ENCODE measurements at places on chromosomes 11 and 22.

GRCh38 chr11:9148035-9148434 is 56.6 kb upstream of the SCUBE2 start:
- DNase-seq, result no peak

DNA sequence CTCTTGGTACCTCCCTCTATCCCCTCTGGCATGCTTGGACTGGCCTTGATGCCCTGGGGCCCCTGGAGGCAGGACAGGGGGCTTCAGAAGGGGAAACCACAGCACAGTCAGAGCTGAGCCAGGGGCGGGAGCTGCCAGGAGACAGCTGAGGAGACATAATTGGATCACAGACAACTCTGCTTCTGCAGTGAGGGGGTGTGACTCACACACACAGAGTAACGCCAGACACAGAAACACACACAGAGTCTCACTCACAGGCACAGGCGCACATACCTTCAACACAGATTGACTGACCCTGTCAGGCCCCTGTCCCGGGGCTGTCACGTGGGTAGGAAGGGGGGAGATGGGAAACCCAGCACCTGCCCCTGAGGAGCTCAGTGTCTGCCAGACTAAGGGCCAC is 20.6 kb downstream of the STARD10 start:
- peak; percentile 44 for DNase-seq

DNA sequence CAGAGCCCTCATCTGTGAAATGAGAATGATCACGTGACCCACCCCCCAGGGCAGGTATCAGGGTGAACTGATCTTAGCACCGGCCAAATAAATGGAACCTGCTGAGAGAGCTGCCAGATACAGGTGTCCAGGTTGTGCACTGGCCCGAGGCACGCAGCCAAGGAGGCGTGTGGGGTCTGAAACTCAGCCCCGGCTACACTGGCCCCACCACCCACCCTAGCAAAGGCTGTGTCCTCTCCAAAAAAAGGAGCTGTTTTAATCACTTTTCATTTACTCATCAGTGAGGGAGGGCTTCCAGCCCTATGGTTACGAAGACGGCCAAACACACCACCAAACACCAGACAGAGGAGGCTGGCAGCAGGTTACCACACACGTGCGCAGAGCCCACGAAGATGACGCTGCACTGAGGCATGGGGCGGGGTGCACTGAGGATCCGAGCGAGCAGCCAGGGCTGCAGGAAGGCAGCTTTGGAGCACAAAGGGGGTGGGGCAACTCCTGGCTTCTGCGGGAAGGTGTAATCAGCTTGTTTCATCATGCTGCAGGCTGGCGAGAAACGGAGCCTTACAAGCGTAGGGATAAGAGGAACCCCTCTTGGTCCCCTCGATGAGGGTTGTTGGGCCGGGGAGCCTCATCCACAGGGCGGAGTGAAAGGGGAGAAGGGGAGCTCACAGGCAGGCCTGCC is 19.5 kb upstream of the SLC22A12 start:
- no peak for DNase-seq

- no peak for DNase-seq
These were observed 151.8 kb upstream of the TTC12 start for GRCh38 chr11:113162592-113162962.

DNA sequence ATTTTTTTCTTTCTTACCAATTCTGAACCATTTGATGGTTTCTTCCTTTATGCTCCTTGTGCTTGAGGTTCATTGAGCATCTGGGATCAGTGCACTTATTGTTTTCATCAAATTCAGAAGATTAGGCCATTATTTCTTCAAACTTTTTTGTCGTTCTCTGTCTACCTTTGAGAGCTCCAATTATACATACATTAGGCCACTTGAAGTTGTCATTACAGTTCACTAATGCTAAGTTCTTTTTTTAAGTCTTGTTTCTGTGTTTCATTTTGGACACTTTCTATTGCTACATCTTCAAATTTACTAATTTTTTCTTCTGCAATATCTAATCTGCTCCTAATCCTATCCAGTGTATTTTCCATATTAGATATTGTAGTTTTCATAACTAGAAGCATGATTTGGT is 40.8 kb downstream of the CDPF1 start:
- no peak for DNase-seq

GRCh38 chr11:121212536-121213361 is 79.8 kb upstream of the SC5D start:
- no peak for DNase-seq

DNA sequence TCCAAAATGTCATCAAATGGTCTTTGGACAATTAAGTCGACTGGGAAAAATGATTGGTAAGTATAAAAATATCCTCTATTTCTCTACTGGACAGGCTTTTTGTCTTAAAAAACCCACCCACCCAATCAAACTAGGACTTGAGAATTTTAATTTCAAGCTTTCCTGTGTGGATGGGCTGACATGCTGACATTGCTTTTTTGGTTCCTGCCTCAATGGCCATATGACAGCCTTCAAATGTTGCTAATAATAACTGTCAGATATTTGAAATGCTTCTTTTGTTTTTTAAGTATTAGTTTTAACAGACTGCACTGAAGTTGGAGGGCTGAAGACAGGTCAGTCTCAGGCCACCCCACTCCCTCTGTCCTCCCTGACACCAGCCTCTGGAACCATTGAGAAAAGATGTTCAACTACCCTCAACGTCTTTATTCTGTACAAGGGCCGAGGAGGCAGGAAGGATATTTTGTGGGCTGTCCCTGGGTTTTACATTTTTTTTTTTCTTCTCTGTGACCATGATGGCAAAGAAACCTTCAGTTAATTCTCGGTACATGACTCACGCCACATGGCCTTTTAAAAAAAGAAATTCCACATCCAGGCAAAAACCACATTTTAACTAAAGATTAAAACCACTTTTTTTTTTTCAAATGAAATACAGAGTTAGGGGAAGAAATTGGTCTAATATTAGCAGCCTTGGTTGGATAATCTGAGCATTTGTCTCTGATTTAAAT is 130.4 kb downstream of the SLC1A2 start:
- DNase-seq, result no peak

GRCh38 chr11:77656362-77656761 is 18.8 kb upstream of the CLNS1A start:
- no peak for DNase-seq

DNA sequence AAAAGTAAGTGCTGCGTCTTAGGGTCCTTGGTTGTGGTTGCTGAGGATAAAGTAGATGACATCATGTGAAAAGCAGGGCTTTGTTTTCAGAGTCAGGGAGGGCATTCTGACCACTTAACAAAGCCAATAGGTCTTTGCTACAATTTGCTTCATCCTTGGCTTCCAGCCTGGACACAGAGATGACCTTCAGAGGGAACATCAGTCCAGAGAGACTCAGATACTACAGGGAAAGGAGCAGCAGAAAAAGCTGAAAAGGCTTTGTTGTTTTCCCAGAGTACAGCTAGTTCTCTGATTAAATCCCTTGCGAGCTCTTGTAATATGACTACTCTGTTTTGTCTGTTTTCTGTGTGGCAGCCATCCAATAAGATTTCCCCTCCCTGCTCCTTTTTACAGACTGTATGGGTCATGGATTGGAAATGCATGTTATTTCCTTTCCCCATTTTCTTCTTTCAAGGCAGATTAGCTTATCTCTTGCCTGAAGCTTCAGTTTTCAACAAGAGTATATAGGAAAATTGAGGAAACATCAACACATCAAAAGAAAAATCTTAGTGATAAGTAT is 31.9 kb downstream of the ATG13 start:
- DNase-seq, result no peak

- no peak for DNase-seq
These were observed 60.4 kb upstream of the PARVG start for GRCh38 chr22:44120314-44120704.

DNA sequence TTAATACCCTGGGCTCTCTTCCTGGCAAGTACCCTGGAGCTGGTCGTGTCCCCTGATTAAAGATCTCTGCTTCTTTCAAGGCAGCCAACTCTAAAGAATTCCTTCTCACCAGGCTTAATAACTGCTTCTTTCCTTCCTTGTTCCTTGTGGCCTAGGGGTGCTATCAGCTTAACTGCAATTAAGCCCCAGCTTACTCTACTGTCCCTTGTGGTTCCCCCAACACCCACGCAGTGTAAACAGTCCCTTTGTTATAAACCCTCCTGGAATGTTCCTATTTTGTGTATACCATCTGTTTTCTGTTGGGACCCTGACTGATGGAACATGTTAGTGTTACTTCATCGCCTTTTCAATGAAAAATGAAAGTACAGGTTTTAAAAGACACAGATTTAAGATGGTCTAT is 126.4 kb upstream of the KIRREL3 start:
- DNase-seq, result no peak

DNA sequence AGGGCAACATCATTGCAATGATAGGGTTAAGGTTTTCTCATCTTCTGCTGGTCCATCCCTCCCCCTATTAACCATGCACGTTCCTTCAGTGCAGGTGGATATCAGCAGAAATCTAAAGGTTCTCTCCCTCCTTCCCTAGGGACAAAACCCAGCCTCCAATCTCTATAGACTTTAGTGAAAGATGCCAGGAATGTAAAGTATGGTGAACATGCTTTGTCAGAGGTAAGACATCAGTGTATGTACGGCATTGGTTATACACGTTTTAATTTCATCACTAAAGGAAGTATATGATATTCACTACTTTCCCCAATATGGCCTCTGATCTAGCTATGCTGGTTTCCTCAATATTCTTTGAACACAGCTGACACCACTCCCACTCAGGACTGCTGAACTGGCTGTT is 81.2 kb upstream of the LDLRAD3 start:
- no peak for DNase-seq

DNA sequence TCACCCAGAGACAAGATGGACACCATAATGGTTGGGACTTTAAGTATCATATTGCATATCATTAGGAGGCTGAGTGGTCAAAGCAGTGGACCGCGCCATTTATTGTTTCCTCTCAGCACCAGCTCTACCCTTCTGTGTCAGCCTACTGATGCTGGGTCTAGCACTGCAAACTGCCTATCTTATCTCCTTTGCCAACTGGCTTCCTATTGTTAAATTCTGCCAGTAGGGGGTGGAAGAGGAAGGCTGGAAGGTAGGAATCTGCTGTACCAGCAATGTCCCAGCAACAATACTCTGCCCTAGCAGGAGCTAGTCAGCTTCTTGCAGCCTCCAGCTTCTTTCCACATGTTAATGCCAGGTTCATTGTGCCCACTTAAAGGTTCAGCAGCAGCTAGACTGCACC is 367.1 kb upstream of the PDGFD start:
- DNase-seq, result no peak

DNA sequence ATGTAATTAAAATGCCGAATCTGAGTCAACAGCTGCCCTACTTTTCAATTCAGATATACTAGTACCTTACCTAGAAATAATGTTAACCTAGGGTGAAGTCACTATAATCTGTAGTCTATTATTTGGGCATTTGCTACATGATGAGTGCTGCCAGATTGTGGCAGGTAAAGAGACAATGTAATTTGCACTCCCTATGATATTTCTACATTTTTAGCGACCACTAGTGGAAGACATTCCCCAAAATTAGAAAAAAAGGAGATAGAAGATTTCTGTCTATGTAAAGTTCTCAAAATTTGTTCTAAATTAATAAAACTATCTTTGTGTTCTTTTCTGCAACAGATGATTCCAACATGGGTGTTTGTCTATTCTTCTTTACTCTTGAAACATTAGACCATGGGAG is 14.1 kb downstream of the MS4A1 start:
- DNase-seq, result no peak

DNA sequence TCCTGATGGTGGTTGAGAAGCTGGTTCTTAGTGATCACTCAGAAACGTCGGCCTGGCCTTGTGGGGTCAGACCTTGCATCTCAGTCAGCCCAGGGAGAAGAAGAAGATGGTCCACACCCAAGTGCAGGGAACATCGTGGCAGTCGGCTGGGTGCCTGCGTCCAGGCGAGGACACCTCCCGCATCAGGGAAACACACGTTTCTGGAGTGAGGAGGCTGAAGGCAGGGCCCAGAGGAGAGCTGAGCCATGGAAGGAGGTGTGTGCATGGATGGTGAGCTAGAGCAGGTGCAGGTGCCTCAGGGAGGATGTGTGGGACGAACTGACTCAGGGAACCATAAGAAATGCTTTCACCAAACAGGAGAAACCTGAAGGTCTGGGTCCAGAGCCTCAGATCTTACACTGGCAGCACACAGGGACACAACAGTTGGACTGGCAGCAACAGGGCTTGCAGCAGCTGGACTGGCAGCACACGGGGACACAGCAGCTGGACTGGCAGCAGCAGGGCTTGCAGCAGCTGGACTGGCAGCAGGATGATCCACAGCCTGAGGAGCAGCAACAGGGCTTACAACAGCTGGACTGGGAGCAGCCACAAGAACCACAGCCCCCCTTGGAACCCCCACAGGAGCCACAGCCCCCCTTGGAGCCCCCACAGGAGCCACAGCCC is 632 bp downstream of the KRTAP5-2 start:
- no peak for DNase-seq

DNA sequence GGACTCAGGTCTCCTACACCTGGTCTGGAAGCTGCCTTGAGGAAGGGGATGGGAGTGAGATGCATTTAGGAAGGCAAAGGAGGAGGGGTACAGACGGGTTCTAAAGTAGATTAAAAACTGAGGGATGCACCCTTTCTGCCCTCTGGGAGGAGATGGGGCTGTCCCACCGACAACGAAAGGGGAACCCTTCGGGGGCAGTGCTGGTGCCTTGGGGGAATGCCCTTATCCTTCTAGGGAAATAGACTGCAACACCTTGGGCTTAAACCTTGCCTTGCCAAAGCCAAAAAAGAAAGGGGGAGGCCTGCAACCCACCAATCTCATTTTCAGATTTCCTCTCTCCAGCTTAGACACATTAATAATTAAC is 89.8 kb downstream of the PLEKHA7 start:
- no peak for DNase-seq

GRCh38 chr11:131534611-131535010 is 164.2 kb downstream of the NTM start:
- DNase-seq, result no peak

DNA sequence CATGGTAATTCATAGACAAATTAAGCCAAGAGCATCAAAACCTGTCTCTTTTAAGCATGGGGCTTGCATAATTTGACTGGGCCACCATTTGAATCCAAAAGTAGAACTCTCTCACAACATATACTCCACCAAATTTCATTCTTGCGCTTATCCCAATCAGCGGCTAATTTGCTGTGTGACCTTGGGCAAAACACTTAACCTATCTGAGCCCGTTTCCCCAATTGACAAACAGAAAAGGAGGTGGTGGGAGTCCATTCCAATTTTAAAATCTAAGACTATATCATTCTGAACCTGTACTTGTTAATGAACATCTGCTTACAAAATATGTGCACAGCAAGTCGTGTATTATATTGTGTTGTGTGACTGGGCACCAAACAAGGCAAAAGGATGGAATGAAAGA is 338.1 kb upstream of the NARS2 start:
- DNase-seq, result no peak

DNA sequence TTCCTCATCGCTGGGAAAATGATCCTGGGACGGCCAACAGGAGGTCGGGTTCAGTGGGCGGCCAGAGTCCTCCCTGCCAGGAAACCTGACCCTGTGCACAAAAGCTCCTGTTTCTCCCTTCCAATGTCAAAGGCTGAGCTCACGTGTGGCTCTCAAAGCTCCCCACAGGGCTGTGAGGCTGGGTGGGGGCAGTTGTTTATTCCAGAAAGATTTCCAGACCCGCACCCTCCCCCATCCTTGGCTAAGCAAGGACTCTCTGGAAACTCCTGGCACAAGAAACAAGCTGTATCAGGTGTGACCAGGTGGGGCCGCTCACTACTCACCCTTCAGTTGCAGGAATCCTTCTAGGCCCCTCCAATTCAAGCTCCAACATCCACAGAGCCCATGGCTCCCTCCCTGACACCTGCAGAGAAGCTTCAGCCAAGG is 131.9 kb downstream of the SHANK2 start:
- peak; percentile 26 for DNase-seq

Measured in NCI-H1694 (cell line).